ENCODE measurements at places on chromosomes 4 and X.

- DNase-seq = no peak
Measured at GRCh38 chr4:185677637-185678314, 134.2 kb downstream of the SORBS2 start.

DNA sequence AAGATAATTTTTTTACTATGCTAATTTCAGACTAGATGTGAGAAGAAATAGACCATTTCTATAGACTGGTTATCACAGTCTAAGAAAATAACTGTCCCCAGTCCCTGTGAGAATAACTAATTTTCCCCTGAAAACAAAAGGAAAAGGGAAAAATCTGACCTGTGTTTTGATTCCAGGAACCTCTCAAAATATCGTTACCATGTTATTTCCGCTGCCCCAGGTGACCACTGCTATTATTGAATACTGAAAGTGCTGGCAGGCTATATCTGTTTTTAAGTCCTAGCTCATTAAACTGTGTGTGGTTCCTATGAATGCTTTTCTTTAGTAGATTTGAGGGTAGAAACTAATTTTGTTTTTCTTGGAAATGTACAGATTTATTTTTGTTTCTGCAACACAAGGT is 83.6 kb downstream of the GAB1 start:
- no peak for DNase-seq

DNA sequence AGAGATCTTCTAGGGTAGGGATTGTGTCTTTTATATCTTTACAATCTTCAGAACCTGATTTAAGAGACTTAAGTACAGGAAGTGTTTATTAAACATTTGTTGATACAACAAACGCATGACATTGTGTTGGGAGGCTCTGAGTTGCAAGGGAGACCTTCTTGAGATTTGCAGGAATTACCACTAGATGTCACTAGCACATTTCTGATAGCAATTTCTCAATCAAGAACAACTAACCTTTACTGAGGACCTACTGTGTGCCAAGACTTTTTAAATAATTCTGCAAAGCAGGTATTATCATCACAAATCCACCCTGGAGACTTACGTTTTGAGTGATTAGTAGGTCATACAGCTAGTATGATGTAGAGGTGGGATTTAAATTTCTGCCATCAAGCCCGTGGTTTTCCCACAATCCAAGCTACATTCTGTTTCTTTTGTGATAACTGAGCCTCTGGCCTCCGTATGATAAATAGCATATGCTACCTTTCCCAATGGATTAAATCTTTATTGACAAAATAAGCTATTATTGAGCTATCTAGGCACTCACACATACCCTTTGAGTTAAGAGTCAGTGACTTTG is 986.0 kb downstream of the CCSER1 start:
- DNase-seq = no peak

GRCh38 chr4:143402776-143403552 is 66.3 kb downstream of the GAB1 start:
- DNase-seq = no peak

DNA sequence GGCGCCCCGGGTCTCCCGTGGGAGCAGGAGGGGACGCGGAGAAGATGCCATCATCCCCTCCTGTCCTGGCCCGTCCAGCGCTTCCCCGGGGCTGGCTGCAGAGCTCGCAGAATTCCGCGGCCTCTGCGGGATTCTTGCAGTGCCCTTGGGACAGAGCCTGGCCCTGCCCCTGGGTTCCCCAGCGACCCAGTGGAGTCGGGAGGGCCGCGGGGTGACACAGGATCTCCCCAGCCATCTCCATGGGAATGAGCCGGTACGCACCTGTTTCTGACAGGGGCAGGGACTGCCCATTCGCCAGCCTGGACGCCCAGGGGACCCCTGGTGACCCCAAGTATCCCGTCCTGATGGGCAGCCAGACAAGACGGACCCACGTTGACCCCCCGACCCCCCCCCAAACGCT is 482 bp downstream of the FAM9C start:
- DNase-seq = no peak

DNA sequence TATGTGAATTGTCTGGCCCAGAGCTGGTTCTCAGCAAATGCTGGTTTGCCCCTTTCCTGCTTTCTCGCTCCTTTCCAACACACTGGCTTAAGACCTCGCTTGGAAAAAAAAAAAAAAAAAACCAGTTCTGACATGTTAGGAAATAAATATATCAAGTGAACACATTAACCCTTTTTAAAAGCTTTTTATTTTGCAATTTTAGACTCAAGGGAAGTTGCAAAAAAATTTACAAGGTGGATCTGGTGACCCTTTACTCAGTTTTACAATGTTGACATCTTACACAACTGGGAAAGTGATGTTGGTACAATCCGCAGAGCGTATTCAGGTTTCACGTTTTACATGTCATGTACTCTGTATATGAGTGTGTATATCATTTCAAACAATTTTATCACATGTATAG is 100.1 kb downstream of the RTL5 start:
- DNase-seq = no peak

- DNase-seq = no peak
Measured at GRCh38 chr4:188455062-188455752, 316.0 kb downstream of the TRIML1 start.

DNA sequence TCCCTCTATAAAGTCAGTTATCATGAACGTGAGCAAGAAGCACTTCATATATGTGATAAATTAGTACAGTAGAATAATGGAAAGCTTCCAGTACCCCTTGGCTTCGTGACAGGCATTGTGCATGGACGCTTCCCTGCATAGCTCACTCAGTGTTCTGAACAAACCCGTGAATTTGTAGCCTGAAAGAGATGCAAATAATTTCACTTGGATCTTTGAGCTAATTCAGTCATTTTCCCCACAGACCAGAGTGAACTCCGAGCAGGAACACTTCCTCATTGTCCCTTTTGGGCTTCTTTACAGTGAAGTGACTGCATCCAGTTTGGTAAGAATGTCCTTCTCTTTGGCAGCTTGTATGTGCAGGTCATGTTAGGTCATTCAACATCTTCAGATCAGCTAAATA is 50.1 kb downstream of the ADD1 start:
- no peak for DNase-seq

GRCh38 chr4:139083607-139083955 is 68.0 kb downstream of the NOCT start:
- DNase-seq = peak; percentile 58

Measured in T-helper 17 cell (primary cell).